Lung (tissue), 17 donors: ENCODE measurements at places on chromosomes 7 and 10. TPM values are rescaled to one million over a fixed set of nuclear protein-coding genes. Genes with fewer than 3 reads are reported as not detected.

DNA sequence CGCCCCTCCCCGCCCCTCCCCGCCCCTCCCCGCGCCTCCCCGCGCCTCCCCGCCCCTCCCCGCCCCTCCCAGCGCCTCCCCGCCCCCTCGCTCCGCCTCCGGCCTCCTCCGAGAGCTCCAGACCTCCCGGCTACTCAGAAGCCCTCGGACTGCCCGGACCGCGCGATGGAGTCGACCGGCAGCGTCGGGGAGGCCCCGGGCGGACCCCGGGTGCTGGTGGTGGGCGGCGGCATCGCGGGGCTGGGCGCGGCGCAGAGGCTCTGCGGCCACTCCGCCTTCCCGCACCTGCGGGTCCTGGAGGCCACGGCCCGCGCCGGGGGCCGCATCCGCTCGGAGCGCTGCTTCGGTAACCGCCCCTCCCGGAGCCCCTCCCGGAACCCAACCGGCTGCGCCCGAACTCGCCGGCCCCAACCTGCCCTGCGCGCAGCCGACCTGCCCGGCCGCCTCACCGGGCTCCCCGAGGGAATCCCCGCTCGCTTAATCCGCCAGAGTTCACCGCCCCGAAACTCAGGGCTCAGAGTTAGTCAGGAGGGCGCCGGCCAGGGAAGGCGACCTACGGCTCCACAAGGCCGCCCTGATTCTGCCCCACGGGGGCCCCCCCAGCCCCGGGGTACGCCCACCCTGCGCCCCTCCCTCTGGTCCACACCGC, at the start of gene PAOX:
PAOX (plus strand) TSS at position 111 of the 649 bp plus-strand sequence; CDS start at position 166, 55 bp downstream.
- DNase-seq, result peak; percentile 79

GRCh38 chr7:107327986-107328569, 141.8 kb upstream of the GPR22 start:
- no peak for DNase-seq

CTNNA3 gene
- total RNA-seq, result 0.03 TPM

KIF5B gene
- total RNA-seq, result 86.4 TPM

GRCh38 chr7:14720785-14721184, 181.8 kb downstream of the DGKB start:
- DNase-seq, result peak; percentile 6

DNA sequence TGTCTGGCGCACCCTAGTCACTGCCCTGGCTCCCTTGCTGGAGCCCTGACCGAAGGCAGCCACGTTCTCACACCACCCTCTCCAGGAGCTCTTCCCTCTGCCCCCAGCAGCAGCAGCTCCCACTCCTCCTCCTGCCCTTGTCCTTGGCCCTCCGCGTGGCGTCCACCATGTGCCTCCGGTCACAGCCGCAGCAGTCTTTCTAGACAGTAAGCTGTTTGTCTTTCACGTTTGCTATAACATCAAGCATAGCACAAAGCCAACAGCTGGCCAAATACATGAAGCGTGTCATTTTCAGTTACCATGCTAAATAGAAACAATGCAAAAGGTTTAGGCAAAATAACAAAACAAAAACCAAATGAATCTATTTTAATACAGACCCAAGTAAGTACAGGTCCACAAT, 3.3 kb downstream of the PITRM1 start:
- no peak for DNase-seq

DNA sequence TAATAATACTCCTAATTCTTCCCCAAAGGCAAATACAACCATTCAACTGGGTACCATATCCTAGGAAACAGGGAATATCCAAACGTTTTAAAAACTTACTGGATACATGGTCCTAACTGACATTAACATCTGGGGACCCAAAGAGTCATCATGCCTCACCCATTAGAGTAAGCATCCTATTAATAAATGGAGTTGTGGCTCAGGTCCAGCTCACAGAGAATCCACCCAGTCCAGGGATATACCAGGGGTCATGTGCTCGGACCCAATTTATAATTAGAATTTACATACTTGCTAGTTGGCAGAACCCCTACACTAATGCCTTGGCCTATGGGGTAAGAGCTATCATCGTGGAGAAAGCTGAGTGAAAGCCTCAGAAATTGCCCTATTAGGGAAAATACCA, 670.0 kb downstream of the XPNPEP1 start:
- DNase-seq, result no peak

- DNase-seq, result no peak
These were observed 206.4 kb upstream of the LRRTM3 start for GRCh38 chr10:66719483-66719882.

GRCh38 chr10:31318382-31318853, 598 bp upstream of the ZEB1 start:
- DNase-seq, result peak; percentile 50

DNA sequence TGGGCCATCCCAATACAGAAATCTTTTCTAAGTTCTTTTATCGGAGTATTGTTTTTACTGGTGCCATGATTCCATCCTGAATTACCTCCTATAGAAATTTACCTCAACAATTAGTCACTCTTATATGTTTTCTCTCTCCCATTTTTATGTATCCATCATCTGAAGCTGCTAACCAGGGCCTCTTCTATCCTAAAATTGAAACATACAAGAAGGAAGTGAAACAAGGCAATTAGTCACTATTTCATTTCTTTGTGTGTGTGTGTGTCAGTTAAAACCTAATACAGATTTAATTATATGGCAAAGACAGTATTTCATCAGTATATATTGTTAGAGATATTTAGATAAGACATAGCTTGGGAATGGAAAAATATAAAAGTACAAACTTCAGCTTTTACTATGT, 148.4 kb upstream of the AHR start:
- DNase-seq, result no peak

- DNase-seq, result peak; percentile 60
These were observed 71.0 kb upstream of the GTF2I start for GRCh38 chr7:74586258-74587175.

GRCh38 chr7:156106107-156106426, 293.8 kb upstream of the SHH start:
- DNase-seq, result no peak

CPN1 gene
- total RNA-seq, result not detected

DNA sequence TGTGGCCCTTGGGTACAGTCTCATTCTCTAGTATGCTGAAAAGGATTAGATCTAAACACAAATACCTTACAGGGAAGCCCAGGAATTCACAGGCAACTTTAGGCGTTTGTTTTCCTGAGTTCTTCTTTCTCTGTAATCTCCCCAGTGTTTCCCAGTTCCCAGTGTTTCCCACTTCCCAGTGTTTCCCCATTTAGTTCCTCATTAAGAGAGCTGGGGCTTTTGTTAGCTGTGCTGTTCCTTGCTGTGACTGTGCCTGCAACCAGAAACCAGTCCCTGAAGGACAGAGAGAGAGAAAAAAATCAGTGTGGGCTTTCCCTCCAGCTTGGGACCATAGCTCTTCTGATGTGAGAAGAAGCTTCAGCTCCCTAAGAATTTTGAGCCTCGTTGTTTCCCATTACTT, 802.9 kb upstream of the COBL start:
- DNase-seq, result no peak

DNA sequence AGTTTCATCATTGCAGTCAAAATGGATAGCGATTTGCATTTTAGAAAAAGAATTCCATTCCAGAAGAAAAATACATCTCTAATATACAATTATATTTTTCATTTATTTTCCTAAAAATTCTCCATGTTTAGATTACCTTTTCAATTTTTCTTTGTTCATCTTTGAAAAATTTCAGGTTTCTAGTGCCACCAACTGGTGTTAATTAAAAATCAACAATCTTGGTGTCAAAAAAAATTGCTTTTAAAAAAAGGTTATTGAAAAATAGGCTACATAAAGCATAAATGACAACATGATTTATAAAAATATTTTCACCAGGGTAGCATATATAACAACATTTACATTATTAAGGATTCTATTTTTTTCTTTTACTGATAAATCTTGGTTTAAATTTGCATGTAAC, 53.0 kb downstream of the CCDC186 start:
- DNase-seq, result no peak

DNA sequence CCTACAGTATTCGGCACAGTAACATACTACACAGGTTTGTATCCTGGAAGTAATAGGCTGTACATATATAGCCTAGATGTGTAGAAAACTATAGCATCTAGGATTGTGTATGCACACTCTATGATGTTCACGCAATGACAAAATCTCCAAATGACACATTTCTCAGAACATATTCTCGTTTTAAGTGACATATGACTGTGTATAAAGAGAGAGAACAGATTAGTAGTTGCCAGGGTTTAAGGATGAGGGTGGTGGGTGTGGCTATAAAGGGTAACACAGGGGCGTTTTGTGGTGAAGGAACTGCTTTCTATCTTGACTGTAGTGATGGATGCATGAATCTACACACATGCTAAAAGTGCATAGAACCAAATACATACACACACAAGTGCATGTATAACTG, 101.2 kb downstream of the ARL4A start:
- DNase-seq, result no peak

H2BK1 gene
- total RNA-seq, result 0.52 TPM

GRCh38 chr10:37434091-37434490, 308.7 kb downstream of the ANKRD30A start:
- DNase-seq, result no peak

- DNase-seq, result no peak
These were observed 164.5 kb upstream of the NPVF start for GRCh38 chr7:25392588-25393338.
